ENCODE measurements at places on chromosomes 5 and 9.
A peak's percentile ranks its signal among the peaks of the same experiment; 100 is the strongest.

GRCh38 chr9:126781186-126782052, 23.4 kb upstream of the ZBTB43 start:
- DNase-seq, result peak; percentile 81

DNA sequence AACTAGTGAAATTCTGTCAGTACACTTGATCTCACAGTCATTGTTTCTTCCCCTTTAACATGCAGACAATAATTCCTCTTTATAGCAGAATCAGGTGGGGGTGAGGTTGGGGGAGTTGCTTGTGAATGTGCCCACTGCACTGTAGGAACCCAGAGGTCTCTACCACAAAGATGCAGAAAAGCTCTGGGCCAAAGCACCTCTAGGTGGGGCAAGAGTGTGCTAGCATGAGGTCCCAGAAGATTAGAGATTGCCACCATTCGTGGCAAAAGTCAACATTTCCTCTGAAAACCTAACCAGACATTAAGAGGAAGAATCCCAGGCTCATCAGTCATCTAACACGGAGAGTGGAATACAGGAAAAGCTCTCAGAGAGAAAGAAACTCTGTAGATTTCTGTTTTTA, 74.5 kb downstream of the PTCD2 start:
- DNase-seq, result no peak

DNA sequence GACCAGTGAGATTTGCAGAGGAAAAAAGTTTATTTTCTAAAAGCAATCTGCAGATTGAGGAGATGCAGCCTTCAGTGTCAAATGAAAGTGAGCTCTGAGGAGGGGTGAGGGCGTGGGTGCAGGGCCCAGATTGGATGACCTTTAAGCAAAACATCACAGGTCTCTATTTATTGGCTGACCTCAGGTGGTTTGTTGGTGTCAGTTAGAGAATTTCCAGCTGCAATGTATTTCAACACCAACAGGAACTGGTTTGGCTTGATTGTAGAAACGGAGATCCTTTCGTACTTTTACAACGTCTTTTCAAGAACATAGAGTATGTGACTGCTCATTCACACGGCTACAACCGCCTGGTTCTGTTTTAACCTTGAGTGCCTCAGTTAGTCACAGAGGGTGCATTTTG, 1069.1 kb downstream of the EFNA5 start:
- DNase-seq, result no peak

DNA sequence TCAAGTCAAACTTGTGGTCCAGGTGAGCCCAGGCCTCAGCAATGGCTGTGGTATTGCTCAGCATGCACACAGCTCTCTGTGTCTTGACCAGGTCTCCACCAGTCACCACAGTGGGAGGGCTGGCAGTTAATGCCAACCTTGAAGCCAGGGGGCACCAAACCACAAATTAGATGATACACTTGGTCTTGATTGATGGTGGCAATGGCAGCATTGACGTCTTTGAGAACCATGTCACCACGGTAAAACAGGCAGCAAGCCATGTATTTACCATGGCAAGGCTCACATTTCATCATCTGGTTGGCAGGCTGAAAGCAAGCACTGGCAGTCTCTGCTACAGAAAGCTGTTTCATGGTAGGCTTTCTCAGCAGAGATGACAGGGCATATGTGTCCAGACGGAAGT, 40.0 kb downstream of the NIM1K start:
- no peak for DNase-seq

GRCh38 chr9:36817160-36817834, 216.8 kb downstream of the PAX5 start:
- no peak for DNase-seq

- DNase-seq, result no peak
Observed at GRCh38 chr5:65479527-65479926, 2.2 kb downstream of the ADAMTS6 start.

DNA sequence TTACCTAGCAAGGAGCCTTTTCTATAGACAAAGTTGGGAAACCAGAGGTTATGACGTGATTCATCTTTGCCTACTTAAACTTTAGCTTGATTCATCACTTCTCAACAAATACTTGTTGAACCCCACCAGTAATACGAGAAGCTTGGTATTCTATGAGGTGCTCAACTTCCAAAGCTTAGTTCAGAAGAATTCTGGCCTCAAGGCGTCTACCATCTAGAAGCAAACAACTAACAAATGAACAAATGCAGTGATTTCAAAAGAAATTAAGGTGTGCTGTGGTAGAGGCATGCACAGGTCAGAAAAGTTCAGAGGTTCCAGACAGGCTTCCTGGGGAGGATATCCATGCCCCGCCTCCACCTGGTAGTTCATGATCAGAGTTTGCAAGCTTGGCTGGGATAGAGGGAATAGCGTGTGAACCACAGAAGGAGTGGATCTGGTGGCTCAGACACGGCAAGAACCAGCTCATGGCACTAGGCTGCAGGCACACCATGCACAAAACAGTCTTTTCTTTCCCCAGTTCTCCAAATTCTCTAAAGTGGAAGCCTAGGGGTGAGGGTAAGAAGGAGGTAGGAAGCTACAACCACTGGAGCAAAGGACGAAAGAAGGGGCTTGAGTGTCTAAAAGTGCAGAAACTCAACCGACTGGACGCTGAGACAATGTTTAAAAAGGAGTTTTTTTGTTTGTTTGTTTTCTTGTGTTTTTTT, 473.0 kb downstream of the RAB3C start:
- DNase-seq, result no peak

DNA sequence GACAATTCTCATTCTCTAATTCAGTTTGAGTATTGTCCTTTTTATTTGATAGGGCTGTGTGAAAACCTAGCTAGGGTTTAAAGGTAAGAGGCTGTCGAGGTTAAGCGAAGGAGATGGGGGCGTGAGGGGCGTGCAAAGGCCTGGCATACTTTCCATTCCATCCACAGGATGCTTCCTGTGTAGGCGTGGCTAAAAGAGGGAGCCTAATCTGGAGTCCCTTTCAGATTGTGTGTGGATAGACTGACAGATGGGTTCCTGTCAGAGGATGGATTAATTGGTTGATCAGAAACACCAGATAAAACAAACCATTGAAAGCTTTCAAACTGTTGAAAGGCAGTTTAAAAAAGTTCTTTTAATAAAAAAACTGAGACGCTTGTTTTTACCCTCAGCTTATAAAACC, 1.1 kb upstream of the ELL2 start:
- no peak for DNase-seq

DNA sequence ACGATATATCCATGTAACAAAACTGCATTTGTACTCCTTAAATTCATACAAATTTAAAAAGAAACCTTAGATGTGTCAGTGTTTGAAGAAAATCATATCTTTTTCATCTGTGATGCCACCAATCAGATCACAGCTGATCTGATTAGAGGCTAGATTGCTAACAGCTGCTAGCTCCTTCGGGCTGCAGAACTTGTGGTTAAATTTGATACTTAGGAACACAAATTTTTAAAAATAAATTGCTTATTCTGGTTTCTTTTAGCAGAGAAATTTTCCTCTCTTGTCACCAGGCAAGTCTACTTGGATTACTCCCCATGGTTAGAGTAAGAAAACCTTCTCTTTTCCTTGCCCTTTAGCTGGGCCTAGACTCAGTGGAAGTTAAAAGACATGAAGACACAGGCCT, 94.6 kb upstream of the RANBP6 start:
- DNase-seq, result no peak

DNA sequence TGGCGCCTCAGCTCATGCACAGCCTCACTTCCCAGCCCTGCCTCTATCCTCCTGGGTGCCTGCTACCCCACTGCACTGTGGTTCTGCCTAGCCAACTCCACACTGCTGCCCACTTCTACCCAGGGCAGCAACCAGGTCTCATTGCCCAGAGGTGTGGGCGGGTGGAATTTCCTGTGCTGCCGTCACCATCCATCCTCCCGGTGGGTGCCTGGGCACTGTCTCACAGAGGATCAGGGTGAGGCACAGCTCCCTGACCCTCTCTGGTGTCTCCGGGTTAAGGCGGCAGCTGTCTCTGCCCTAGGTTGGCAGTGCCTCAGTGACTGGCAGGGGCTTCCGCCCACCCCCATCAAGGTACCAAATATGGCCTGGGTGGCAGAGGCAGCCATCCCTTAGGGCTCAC, 4.3 kb upstream of the MTMR12 start:
- DNase-seq, result no peak

- no peak for DNase-seq
Observed at GRCh38 chr9:135605238-135605781, 34.0 kb downstream of the GLT6D1 start.

Data from stimulated activated CD8-positive, alpha-beta memory T cell treated with anti-CD3 and anti-CD28 coated beads, Interleukin-4, amount 100 ng/mL, for 1 hour (primary cell).